NCI-H226 (cell line): ENCODE measurements at places on chromosomes 7 and 10.

DNA sequence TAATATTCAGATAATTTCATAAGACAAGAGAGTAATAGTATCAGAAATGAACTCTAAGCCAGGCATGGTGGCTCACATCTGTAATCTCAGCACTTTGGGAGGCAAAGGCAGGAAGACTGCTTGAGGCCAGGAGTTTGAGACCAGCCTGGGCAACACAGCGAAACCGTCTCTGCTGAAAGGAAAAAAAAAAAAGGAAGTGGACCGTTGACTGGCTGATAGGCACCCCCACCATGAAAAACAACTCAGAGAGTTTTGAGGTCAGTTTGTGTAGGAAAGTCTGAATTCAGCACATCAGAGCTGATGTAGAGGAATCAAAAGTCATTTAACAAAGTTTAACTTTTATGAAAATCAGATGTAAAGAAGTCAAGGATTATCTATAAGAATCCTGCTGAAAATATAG lies 63.2 kb upstream of the AMPH start:
- no peak for DNase-seq

- no peak for DNase-seq
These were observed 73.1 kb upstream of the HECW1 start for GRCh38 chr7:43039346-43039745.

DNA sequence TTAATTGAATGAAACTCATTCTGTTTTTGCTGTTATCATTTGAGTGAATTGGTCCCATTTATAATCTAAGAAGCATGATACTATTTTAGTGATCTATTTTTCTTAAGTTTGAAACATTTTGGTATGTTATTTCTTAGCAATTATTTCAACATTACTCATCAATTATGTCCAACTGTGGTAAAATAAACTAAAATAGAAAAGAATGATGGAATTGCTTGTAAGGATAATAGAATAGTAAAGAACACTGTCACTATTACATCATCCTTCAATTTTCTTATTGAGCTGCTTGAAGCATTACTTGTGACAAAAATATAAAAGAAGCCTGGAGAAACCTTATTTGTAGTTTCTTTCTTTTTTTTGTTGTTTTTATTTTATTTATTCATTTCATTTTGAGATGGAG lies 42.4 kb downstream of the ZNF487 start:
- DNase-seq, result no peak

DNA sequence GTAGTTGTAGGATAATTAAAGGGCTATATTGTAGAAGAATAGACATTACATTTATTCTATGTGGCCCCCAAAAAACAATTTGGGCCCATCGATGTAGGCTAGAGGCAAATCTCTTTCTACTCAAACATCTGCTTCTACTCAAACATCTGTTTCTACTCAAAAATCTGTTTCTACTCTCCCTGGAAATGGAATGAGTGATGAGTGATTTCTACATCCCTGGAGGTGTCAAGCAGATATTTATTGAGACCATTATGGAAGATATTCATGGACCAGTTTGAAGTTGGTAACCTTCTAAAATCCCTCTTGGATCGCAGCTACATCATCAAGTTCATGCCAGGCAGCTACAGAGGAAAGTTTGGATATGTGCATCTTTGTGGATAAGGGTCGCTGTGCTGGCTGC lies 5.1 kb upstream of the PLPP4 start:
- no peak for DNase-seq

- DNase-seq, result no peak
These were observed 193.0 kb upstream of the KMT2E start for GRCh38 chr7:104820836-104821535.

DNA sequence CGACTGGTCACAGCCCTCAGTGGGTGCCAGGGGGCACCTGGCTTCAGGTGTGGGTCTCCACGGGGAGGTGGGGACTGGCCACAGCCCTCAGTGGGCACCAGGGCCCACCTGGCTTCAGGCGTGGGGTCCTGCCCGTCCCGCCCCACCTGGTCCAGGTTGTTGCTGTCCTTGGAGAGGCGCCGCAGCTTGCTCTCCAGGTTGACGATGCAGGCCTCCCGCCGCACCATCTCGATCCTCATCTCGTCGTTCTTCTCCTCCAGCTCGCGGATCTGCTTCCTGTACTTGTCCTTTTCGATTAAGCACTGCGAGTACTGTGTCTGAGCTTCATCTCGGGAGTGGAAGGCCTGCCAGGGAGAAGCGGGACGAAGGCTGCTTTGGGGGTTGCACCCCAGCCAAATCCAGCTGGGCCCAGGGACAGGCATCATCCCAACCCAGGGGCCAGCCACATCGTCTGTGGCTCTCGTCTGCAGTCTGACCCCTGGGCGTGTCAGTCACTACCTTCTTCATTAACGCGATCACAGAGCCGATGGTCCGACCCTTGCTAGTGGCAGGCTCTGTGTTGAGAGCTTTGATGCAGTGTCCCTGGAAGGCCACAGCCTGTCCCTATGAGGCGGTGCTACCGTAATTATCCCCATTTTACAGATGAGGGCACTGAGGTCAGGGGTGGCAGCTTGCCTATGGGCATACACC lies 92.9 kb upstream of the GNA12 start:
- DNase-seq, result no peak

- DNase-seq, result no peak
These were observed 32.4 kb downstream of the NSUN6 start for GRCh38 chr10:18619016-18619415.

GRCh38 chr7:38187794-38188440 lies 9.9 kb downstream of the STARD3NL start:
- no peak for DNase-seq

GRCh38 chr10:35834877-35835494 lies 192.9 kb upstream of the FZD8 start:
- no peak for DNase-seq

DNA sequence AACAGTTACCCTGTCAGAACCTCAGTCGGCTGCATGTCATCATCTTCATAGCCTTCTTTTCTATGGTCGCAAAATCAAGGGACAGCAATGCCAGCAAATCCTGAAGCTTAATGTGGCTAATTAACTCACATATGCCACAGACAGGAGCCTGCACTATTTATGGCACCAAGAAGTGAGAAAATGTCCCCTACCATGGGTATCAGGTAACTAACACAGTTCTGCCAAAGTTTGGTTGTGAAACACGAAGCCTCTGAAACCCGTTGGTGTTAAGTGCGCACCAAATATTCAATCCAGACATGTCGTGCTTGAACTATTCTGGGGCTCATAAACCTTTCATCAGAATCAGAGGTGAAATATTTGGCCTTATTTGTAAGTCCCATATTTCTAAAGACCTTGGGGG lies 63.3 kb downstream of the EVX1 start:
- no peak for DNase-seq

GRCh38 chr7:102407910-102408309 lies 11.7 kb downstream of the PRKRIP1 start:
- no peak for DNase-seq

DNA sequence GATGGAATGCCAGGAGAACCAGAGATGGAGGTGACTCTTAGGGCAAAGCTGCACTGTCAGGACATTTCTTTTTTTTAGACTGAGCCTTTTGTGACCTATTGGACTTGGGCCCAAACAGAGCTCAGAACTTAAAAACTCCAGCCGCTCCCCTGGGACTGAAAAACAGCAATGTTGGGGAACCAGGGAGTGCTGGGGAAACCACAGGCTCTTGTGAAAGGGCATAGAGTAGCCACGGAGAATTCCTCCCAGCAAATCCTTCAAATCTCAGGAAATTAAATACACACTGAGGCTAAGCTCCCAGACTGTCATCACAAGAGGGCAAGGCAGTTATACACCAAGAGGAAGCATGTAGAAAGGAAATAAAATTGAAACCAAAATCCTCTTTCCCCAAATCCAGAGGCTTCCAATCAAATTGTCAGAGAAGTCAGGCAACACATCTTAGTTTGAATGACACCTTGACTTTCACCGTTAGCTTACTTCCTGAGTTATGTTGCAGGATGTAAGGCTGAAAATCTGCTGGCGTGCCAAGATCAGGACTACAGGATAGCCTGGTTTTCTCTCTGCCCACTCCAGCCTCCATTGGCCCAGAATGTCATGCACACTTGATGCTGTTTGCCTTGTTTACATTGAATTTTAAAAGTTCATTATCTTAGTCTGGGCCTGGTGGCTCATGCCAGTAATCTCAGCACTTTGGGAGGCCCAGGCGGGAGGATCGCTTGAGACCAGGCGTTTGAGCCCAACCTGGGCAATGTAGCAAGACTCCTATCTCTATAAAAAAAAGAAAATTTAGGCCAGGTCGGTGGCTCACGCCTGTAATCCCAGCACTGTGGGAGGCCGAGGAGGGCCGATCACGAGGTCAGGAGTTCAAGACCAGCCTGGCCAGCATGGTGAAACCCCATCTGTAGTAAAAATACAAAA lies 2.6 kb upstream of the RFC2 start:
- DNase-seq, result no peak

DNA sequence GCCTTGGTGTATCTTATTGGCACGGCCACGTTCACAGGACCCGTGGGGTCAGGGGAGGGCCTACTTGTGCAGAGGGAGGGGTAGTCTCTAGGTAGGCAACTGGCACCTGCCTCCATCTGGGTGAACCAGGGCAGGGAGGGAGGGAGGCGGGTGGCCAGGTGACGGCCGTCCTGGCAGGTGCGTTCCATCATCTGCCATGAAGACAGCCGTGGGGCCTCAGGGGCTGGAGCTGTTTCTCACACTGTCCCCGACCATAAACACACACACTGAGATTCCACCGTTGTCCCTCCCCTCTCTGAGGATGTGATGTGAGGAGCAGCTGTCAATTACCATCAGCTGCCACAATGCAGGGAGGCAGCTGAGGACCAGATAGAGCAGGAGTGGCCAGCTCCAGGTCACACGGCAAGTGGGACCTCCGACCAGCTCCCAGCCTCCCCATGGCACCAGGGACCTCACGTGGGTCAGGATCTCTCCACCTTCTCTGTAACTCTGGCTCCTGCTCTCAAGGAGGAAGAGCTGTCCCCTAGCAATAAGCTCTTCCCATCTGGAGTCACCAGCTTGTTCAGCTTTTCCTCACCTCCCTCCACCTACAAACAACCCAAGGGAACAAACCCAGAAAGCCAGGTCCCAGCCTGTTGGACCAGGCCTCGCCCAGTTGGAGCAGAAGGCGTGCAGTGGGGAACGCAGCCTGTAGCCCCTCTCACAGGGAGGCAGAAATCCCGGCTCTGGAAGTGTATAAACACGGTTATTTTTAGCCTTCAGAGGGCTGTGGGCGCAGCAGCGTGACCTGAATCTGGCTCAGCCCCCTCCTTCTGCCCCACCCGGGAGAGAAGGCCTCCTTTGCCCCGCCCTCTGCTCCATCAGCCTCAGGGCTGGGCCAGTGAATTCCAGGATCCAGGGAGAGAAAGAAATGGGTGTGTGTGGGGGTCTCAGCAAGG lies 33.1 kb downstream of the ZMIZ1 start:
- DNase-seq, result peak; percentile 25

GRCh38 chr10:131708225-131708880 lies 192.5 kb upstream of the PPP2R2D start:
- DNase-seq, result no peak

DNA sequence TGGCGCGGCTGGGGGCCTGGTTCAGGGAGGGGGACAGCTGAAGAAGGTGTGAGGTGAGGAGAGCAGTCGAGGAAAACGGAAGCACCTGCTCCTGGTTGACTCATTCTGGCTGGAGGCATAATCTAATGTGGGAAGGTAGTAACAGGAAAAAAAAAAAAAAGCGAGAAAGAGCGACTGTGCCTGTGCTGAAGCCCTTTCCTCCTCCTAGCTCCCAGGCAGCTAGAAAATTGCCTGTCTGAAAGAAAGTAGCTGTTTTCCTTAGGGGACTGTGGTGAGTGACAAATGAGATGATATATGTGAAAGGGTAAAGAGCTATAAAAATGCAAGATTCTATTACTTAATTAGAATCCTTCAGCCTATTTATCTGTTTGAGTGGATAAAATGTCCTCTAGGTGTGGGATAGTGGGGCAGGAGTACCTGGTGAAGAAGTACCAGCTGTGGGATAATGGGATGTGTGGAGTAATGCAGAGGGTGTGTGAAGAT lies 4.9 kb upstream of the MEST start:
- DNase-seq, result peak; percentile 23

DNA sequence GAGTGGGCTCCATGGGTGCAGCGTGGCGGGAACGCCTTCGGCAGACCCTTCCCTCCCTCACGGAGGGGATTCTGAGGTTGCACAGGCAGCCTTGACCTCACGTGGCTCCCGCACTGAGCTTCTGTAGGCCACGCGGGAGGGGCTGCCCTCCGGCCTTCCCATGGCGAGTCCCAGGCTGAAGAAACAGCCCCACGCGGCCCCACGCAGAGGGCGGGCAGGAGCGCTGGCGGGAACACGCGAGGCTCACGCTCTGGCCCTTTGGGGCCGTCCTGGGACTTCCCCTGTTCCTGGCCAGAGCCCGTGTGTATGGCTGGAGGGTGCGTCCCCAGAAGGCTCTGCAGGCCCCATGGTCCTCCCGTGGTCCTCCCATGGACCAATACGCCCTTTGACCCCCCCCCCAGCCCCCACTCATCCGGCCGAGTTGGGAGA lies 21.7 kb upstream of the NKX6-2 start:
- no peak for DNase-seq

- no peak for DNase-seq
These were observed 32.5 kb downstream of the CDCA7L start for GRCh38 chr7:21912931-21913780.

- no peak for DNase-seq
These were observed at the start of gene PRTFDC1 for GRCh38 chr10:24952143-24952706. TSS of gene PRTFDC1 (minus strand) at chr10:24952606. CDS start at chr10:24952575, 31 bp downstream.

- DNase-seq, result no peak
These were observed 637.2 kb downstream of the INHBA start for GRCh38 chr7:41065663-41066062.

DNA sequence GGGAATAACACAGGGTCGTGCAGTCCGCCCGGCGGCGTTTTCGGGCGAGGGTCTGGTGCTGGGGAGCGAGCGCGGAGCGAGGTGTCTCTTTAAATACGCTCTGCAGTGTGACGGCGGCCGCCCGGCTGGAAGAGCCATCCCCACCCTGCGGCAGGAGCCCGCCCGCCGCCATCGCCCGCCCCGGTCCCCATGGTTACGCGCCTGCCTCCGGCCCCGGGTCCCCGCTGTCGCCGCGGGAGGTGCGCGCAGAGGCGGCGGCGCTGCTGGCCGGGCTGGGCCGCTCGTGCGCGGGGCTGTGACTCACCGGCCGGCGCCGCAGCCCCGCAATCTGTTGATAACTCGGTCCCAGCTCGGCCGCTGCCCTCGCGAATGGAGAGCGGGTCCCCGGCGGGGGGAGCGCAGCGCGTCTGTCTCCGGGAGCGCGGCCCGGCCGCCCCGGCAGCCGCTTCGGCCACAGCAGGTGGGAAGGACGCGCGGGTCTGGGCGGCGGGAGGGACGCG lies at the start of gene ADGRA1:
TSS of gene ADGRA1 (plus strand) at position 246 of the 500 bp plus-strand sequence. CDS start 986 bp downstream, outside the sequence.
- DNase-seq, result no peak

DNA sequence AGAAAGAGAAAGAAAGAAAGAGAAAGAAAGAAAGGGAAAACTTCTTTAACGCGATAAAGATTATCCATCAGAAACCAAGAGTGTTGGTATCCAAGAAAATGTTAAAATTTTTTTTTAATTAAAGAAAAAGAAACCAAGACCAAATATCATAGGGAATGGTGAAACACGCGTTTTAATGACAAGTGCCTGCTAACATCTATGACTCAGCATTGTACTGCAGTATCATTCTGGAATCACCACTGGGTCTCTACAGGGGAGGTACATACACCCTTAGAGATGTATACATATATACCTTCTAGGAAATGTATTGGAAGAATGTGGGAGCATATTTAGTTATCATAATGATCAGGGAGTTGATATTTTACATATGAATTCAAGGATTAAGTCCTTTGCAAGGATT lies 32.1 kb upstream of the PIK3AP1 start:
- DNase-seq, result no peak
